ENCODE measurements at places on chromosomes 12 and 14.

GRCh38 chr12:65685514-65685913, 138.8 kb upstream of the HMGA2 start:
- no peak for DNase-seq

- no peak for DNase-seq
These were observed 37.7 kb downstream of the TAOK3 start for GRCh38 chr12:118334939-118335567.

DNA sequence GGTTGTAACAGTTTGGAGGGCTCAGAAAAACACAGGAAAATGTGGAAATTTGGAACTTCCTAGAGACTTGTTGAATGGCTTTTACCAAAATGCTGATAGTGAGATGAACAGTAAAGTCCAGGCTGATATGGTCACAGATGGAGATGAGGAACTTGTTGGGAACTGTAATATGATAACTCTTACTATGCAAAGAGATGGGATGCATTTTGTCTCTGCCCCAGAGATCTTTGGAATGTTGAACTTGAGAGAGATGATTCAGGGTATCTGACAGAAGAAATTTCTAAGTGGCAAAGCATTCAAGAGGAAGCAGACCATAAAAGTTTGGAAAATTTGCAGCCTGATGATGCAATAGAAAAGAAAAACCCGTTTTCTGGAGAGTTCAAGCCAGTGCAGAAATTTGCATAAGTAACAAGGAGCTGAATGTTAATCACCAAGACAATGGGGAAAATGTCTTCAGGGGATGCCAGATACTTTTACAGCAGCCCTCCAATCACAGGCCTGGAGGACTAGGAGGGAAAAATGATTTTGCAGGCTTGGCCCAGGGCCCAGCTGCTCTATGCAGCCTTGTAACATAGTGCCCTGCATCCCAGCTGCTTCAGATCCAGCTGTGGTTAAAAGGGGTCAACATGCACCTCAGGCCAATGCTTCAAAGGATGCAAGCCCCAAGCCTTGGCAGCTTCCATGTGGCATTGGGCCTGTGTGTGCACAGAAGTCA, 572.7 kb upstream of the ATP2B1 start:
- DNase-seq: no peak

- no peak for DNase-seq
These were observed 201.6 kb upstream of the KITLG start for GRCh38 chr12:88781909-88782308.

GRCh38 chr14:101709962-101710931, 51.3 kb upstream of the PPP2R5C start:
- DNase-seq: peak; percentile 42

DNA sequence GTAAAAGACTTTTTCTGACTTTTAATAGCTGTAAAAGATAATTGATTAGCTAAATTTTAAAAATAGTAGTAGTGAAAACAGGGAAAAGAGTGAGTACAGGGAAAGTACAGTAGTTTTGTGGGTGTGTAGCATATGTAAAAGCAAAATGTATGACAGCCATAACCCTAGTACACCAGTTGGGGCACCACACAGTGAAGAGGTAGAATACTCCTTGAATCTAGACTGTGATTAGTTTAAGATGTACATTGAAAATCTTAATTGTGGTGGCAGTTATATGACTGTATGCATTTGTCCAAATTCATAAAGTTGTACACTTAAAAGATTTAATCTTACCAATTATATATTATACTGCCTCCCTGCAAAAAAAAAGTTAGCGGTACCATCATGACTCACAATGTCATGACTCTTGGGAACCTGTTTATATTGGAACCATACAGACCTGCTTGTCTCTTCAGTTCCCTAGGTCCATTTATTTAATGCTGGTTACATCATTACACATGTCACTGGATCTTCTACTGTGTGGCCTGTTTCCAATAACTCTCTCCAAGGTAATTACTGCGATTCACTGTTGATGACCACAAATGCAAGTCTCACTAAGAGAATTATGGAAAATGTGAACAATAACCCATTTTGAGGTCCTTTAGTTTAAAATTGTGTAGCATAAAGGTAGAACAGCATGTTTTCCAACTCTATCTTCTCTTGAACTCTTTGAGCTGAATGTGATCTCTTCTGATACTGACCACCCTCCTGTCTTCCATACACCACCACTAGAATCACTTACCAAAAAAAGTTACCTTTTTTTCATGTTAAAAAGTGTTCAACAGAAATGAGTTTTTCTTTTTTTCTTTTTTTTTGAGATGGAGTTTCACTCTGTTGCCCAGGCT, 264.2 kb upstream of the AMIGO2 start:
- DNase-seq: no peak

- no peak for DNase-seq
These were observed 40.1 kb downstream of the PTGER2 start for GRCh38 chr14:52354242-52354641.

DNA sequence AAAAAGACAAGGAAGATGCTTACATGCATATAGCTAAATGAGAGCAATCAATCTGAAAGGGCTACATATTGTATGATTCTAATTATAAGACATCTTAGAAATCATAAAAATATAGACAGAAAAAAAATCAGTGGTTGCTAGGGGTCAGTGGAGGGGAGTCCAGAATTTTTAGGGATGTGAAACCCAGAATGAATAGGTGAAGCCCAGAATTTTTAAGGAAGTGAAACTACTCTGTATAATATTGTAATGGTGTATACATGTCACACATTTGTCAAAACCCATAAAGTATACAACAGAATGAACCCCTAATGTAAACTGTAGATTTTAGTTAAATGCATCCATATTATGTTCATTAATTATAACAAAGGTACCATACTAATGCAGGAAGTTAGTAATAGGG, 713.2 kb downstream of the FLRT2 start:
- DNase-seq: no peak

DNA sequence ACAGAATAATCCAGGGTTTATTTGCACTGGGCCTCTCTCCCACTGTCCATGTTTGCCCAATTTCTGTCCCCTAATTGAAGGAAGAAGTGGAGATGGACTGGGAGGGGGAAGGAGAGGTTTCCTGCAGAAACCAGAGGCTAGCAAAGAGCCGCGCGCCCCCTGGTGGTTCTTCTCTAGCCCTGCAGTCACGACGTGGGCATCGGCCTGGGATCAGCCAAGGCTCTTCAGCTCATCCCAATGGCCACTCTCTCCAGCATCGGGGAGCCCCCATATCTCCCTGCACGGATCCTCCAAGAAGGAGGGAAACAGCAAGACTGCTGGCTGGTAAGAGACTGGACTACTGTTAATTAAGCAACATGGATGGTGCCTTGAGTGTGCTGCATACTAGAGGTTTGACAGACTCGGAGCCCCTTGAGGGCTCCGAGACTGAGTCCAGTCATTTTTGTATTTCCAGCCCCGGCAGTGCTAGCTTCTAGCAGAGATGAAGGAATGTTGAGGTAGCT, 18.7 kb downstream of the ZBTB39 start:
- DNase-seq: peak; percentile 82
